ENCODE measurements at places on chromosomes 1 and 21.

- DNase-seq, result no peak
These were observed 1677.1 kb downstream of the KCNT2 start for GRCh38 chr1:194931166-194931565.

- no peak for DNase-seq
These were observed 83.3 kb upstream of the PGBD5 start for GRCh38 chr1:230509281-230509977.

DNA sequence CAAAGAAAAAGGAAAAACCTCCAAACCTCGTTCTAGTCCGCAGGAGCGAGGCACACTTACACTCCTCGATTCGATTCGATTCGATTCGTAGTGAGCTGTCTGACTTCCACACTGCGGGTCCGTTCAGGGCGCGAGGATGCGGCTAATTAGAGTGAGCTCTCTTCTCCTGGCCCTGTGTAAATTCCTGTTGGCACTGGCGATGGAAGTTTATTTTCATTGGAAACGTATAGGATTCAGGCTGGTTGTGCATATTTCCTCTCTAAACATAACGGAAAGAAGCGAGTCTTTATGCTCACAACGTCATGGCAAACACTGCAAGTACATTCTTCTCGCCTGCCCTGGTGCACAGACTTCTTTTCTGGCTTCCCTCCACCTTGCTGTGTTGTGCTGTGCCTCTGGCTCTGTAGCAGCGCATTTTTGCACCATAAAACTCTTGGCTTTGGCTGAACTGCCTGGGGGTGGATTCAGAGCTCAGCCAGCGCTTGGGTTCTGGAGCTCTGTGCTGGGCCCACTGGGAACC, 2.7 kb downstream of the HUNK start:
- no peak for DNase-seq

GRCh38 chr1:220811695-220812094, 25.0 kb downstream of the MTARC1 start:
- no peak for DNase-seq

GRCh38 chr1:109316506-109316905, 9.7 kb upstream of the MYBPHL start:
- no peak for DNase-seq

DNA sequence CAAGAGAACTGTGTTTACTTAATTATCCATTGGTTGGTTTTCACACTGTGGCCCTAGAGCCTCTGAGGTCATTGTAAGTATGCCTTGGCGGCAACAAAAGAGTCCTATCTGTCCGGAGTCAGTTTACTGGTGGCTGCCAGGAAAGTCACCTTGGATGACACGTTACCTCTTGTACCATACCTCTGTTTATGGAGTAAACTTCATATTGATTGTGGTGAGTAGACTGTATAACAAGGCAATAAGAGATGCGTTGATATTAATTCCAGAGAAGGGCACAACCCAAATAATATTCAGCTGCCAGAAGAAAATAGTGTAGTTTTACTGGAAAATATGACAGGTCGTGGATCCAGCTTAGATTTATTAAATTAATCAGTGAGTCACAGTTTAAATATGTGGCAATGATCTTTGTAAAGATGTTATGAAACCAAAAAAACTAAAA, 20.4 kb upstream of the KIF14 start:
- DNase-seq, result no peak

DNA sequence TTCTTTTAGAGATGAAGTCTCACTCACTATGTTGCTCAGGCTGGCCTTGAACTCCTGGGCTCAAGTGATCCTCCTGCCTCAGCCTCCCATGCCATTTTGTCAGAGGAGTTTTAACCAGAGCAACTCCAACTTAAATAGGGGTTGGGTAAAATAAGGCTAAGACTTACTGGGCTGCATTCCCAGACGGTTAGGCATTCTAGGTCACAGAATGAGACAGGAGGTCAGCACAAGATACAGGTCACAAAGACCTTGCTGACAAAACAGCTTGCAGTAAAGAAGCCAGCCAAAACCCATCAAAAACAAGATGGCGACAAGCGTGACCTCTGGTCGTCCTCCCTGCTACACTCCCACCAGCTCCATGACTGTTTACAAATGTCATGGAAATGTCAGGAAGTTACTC, 5.7 kb upstream of the DNAH14 start:
- no peak for DNase-seq

DNA sequence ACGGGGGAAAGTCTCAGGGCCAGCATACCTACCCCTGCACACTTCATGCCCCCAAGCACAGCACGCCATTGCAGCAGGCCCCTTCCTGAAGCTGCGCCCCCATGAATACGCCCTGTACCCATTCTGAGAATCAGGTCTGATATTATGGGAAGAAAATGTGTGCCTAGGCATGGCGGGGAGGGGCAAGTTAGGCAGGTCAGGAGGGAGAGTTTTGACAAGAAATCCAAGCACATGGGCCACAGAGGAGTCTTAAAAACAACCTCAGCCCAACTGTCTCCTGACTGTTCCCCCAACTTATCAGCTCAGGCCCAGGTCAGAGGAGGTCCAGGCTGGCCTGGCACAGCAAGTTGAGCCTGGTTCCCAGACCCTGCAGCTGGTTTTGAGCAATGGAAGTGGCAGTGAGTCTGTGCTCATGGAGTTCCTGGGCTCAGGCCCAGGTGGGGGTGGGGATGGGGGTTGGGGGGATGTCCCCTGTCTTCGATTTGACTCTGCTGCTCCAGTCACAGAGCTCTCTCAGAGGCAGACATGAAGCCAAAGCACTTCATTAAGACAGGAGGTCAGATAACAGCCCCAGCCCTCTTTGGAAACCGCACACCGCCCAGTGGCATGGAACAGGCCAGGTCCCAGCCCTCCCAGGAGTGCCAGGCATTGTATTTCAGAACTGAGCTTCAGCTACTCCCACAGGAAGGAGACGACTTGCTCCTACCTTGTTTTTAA, 20.6 kb upstream of the BCAR3 start:
- DNase-seq, result no peak

DNA sequence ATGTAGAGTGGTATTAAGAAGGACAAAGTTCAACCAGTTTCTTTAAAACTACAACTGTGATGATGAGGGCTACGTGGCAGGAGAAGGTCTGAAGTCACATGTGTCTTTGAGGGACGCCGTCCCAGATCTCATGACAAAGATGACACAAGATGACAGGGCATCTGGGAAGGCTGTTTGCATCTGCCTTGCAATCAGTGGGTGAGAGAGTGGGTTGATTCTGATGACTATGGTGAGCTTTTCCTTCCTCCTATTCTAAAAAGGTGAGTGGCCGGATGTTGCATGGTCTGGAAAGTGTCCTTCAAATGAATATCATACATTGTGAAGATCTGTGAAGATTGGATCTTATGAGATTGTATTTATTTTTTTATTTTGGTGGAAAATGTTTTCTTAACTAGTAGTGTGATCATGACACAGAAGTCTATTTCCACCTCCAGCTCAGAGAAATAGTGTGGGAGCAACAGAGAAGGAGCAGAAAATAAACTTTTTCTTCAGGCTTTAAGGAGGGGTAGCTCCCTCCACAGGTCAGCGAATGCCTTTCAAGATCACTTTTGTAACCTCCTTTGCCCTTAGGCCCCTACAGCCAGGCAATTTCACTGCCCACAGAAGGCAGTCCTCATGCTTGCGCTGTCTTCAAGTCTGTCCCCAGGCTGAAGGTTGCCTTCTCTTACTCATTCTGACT, 76.0 kb upstream of the ATF3 start:
- no peak for DNase-seq

DNA sequence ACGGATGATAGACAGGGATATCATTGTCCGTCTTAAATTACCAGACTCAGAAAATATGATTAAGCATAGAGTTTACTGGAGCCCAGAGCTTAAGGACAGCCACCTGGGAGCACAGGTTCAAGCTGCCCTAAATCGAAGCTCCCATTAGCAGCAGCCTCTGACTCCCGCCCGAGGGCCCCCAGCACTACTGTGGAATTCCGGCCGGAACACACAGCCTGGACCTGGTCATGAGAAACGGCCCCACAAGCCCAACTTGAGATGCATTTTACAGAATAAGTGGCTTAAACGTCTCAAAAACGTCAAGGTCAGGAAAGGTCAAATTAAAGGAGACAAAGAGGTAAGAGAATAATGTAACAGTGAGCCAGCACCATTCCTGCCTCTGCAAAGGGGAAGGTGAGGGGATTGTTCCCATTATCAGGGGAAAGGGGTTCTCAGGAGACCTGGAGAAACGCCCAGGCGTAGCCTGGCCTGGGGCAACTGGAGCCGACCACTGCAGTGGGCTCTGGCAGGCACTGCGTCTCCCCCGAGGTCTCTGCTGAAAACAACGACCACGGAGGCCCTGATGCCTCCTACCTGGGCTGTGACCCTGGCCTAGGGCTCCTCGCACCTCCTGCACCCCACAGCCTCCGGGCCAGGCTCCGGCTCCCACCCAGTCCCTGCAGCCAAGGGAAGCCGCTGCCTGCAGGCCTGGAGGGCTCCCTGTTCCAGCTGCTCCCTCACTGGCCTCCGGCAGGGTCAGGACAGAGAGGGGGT, 11.5 kb upstream of the COL6A1 start:
- no peak for DNase-seq

- DNase-seq, result no peak
These were observed 43.0 kb downstream of the JAK1 start for GRCh38 chr1:64923294-64923718.

GRCh38 chr1:64650411-64650810, 94.5 kb upstream of the RAVER2 start:
- DNase-seq, result no peak

DNA sequence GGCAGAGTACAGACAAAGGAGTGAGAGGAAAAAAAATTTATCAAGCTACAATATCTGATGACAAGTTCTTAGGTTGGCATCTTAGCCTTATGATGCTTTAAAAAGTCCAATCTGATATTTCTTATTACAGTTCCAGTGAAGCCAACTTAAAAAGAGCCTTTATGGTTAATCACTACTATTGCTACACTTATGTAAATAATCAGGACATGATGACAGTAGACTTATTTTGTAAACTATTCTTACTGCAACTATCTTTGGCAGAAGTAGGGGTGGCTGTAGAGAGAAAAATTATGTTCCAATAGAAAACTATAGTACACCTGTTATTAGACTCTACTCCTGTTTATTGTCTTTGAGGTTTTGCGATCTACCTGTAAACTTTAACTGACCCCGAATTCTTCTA, 25.8 kb upstream of the NUF2 start:
- DNase-seq, result no peak

DNA sequence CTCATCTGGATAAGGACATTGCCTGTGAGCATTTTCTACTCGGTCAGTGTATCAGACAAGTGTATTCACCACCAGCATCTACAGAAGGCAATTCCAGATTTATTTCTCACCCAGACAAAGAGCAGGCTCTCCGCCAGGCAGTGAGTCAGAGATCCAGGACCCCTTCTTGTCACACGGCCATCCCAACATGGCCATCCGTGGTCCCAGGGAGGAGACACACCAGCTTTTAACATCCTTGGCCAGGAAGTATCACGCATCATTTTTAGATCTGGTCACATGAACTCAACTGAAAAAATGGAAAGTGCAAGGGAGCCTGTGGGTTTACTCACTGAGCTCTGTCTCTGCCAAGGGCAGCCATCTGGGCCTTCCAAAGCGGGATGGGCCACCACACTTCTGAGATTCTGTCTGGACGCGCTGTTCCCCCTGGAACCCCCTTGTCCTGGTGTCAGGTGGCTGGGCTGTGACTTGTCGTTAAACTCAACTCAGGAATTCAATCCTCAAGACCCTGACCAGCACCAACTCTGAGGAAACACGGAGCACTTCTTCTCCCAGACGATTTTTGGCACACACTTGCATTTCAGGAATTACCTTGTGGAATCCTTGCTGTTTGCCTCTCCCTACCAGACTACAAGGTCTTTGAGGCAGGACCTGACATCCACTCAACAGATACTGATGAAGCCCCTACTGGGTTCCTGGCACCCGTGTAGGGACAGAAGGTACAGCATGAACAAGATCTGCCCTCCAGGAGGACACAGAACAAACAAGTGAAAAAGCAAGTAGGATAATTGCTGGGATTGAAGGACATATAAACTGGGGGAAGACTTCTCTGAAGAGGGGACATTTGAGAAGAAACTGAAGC, 21.6 kb upstream of the CCSAP start:
- DNase-seq, result no peak

DNA sequence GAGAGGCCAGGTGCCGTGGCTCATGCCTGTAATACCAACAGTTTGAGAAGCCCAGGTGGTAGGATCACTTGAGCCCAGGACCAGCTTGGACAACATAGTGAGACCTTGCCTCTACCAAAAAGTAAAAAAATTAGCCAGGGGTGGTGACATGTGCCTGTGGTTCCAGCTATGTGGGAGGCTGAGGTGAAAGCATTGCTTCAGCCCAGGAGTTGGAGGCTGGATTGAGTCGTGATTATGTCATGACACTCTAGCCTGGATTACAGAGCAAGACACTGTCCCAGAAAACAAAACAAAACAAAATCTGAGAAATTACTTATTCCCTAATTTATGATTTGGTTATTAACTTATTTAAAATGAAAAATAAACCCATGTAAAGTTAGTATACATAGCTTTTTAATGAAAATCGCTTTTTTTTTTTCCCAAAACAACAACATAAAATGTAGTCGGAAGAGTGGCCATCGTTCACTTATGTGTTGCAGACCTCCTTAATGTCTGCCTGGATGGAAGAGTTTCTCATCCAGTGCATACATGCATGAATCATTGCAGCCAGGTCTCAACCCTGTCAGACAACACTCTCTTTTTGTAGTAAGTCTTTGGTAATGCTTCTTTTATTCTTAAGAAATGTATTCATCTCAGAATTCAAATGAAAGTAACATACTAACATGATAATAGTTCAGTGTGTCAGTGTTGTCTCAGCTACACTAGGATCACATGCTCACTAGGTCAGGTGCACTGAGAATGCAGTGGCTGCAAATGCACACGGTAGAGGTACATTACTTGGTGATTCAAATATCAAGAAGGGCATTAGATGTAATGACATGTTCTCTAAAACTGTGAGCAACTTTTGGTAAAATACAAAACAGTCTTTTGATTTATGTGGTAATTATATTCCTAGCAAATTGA, 28.0 kb downstream of the ITSN1 start:
- no peak for DNase-seq

DNA sequence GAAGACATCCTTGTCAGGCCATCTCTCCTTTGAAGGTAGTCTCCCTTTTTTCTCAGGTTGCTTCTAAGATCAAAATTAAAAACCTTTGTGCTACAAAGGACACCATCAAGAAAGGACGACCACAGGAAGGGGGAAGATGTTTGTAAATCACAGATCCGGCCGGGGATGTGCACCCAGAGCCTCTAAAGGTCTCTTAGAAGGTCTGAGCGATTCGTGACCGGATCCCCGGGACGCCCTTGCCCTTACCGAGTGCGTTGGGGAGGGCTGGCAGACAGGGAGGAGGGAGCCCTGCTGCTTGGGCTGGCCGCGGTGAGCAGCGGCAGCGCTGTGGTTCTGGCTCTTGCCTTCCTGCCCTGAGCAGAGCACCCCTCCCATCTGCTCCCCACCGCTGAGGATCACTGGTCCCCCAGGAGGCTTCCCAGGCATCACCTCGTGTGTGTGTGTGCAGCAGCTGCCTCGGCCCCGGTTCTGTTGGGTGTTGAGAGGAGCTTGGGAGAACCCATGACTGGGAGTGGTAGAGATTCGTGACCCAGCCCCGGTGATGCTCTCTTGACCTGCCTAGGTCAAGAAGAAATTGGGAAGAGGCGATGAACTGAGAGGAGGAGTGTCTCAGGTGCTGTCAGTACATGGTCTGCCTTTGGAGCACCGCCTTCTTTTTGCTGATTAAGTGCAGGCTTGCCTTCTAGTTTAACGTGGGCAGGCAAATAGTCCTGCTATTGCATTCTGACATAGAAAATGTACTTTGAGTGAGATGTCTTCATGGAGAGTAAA, 34.5 kb downstream of the AGPAT3 start:
- no peak for DNase-seq

- DNase-seq, result no peak
These were observed 73.5 kb downstream of the EPS15 start for GRCh38 chr1:51445351-51446090.

Data from Caco-2 (cell line).